ENCODE measurements at places on chromosomes 1 and 21. TPM values are rescaled to one million over a fixed set of nuclear protein-coding genes. Genes with fewer than 3 reads are reported as not detected.

DNA sequence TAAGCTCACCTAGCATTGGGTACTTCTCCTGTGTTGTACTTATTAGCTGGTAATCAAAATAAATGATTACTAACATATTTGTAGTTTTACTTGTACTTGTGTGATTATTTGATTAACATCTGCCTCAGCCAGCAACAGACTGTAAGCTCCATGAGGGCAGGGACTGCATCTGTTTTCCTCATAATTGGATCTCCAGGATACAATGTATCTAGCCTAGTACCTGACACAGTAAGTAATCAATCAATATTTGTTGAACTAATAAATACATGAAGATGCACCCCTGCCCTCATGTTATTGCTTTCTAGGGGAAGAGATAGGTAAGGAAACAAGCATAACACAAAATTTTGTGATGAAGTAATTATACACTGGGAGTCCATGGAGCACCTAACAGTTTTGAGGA lies 101.5 kb downstream of the TENT5C start:
- DNase-seq, result no peak

DNA sequence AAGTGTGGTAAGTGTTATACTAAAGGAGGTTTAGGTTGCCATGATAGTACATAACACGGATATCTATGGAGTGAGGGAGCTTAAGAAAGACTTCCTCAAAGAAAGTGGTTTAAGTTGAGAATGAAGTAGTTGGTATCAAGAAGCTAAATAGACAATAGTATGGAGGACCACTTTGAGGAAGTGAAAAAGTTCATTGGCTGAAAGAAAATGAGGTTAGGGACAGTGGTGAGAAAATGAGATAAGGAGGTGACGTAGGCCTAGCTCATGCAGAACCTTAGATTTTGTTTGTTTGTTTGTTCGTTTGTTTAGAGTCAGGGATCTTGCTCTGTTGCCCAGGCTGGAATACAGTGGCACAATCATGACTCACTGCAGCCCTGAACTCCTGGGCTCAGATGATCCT lies 72.2 kb upstream of the PPIH start:
- DNase-seq, result no peak

DNA sequence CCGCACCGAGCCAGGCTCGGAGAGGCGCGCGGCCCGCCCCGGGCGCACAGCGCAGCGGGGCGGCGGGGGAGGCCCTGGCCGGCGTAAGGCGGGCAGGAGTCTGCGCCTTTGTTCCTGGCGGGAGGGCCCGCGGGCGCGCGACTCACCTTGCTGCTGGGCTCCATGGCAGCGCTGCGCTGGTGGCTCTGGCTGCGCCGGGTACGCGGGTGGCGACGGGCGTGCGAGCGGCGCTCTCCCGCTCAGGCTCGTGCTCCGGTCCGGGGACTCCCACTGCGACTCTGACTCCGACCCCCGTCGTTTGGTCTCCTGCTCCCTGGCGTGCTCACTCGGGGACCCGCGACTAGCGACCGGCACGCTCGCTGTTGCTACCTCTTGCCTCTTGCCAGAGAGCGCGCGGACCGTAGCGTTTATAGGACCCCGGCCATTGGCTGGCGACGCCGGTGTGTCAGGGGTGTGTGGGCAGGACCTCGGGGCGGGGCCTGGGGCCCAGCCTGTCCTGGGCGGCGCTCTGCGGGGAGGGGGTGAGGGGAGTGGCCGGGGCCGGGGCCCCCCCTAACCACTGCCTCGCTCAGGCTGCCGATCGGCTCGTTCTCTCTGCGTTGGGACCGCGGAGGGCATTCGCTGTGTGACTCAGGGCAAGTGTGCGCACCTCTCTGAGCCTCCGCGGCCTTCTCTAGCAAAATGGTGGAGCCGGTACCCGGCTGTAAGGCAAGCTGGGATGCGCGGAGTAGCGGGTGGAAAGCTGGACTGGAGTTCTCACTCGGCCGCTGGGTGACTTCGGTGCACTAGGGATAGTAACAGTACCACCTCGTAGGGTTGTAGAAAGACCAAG lies at the start of gene SLC2A1:
TSS of gene SLC2A1 (minus strand) at position 381 of the 832 bp plus-strand sequence. CDS start at position 164, 217 bp downstream.
- DNase-seq, result peak; percentile 88

- DNase-seq, result no peak
Observed at GRCh38 chr1:230390371-230390770, 35.8 kb downstream of the PGBD5 start.

DNA sequence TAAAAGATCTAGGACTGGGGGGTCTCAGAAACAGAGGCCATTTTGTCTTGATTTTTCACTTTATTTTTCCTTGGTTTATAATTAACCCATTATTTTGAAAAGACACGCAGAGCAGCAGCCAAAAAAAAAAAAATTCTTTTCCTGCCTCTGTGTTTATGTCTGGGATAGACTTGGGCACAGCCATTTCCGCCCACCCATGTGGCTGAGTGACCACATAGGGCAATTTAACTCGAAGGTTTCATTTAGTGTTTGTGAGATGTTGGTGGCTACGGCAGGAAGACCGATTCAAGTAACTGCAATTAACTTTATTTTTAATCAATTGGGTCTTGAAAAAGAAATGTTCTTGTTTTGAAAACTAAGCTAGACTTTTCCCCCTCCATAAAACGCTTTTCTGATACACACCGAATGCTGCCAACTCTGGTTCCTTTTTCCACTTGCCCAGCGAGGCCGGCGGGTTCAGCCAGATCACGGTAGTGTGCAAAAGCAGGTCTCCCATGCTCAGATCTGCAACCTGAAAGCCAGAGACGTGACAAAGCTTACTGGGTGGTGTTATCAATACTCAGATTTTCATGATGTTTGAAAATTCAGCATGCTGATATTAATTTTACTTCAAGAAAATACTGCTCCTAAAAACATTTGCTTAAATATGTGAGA lies 97.4 kb upstream of the KRTAP19-8 start:
- DNase-seq, result no peak

DNA sequence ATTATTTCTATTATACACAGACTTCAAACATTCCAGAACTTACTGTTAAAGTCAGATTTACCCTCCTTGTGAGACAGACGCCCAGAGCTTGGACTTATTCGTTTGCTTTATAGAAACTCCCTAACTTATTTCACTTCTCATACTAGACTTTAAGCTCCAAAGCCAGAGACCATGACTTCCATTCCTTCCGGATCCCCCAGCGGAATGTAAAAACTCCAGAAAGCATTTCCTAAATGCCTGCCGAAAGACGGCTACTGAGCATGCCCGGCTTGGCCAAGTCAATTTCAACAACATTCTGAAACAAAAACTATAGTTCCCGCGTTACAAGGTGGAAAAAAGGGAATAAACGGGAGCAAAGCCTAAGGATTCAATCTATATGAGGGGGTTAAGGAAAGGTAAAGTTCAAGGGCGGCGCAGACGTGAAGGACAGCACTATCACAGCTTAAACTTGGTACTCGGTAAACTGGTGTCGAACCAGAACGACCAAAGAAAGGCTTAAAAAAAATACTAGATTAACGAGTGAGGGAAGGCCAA lies 1.1 kb downstream of the USP48 start:
- DNase-seq, result no peak

TRAF5 gene
- 2.4 TPM for total RNA-seq

OR2T11 gene
- not detected for total RNA-seq

BECN2 gene
- total RNA-seq, result not detected

RPS8 gene
- 1,461 TPM for total RNA-seq

DCDC2B gene
- not detected for total RNA-seq

LIPI gene
- not detected for total RNA-seq
